ENCODE measurements at places on chromosomes 11 and 22.

DNA sequence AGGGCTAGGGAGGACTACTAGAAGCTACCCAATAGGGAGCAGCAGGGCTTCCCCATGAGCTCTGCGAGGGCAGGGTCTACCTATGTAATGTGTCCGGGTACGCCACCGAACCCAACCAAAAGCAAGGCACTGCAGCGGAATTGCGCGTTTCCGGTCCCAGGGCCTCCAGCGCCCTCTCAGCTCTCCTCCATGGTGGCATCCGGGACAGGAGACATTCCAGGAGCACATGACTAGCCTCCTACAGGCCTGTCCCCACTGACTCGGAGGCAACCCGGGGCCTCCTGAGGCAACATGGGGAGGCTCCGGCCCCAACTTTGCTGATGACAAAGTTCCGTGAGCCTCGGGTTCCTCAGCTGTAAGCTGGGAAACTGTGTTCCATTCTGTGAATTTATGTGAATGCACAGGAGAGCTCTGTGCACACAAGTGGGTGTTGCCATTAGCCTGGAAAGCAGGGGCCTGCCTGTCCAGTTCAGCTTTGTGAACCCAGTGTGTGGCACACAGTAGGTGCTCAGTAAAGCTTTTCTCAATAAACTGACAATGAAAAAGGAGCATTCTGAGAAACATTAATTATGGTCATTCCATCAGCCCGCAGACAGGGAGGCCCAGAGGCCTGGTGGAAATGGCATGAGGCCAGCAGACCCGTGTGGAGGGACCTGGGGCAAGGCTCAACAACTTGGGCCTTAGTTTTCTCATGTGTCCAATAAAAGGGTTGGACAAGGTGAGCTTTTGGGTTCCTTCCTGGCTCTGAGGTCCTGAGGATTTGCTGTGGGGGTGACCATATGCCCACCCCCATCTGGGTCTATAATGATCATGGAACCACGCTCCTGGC, 50.3 kb downstream of the CHRDL2 start:
- DNase-seq: no peak

DNA sequence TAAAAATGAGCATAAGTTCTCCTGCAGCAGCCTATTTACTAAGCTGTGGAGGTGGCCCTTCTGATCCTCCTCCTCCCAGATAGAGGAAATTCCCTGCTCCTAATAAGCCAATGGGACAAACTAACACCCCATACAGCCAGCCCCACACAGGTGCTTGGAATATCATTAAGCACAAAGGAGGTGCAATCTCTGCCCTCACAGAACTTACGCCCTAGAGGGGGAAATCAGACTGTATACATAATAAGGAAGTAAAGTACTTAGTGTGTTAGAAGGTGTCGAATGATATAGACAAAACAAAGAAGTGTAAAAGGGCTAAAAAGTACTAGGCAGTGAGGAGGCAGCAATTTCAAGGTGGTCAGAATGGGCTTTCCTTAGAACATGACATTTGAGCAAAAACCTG, 5.8 kb downstream of the MS4A12 start:
- no peak for DNase-seq

- no peak for DNase-seq
These were observed 38.9 kb upstream of the MN1 start for GRCh38 chr22:27840436-27840835.

DNA sequence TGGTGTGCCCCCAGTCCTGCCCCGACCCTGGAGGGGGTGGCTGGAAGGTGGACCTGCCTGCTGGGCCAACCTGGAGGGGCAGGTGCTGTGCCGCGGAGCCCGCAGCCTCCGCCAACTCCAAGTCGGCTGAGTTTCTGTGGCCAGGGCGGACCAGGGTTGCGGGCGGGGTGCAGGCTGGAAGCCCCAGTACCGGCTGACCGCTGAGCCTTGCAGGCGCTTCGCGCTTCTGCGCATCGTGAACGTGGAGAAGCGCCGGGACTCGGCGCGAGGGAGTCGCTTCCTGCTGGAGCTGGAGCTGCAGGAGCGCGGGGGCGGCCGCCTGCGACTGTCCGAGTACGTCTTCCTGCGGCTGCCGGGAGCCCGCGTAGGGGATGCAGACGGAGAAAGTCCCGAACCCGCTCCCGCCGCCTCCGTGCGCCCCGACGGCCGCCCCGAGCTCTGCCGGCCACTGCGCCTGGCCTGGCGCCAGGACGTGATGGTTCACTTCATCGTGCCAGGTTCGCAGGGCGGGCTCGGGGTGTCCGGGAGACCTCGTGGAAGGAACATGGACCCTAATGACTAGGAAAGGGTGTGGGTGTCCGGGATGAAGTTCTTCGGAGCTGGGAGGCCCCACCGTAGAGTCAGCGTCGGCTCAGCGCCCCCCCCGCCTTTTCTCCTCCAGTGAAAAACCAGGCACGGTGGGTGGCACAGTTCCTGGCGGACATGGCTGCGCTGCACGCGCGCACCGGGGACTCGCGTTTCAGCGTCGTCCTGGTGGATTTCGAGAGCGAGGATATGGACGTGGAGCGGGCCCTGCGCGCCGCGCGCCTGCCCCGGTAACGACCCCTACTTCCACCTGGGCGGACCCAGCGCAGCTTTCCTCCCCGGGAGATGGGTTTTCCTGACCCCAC, 10.2 kb downstream of the B4GALNT4 start:
- no peak for DNase-seq

- DNase-seq: no peak
These were observed 680.3 kb downstream of the NTM start for GRCh38 chr11:132050577-132051165.

DNA sequence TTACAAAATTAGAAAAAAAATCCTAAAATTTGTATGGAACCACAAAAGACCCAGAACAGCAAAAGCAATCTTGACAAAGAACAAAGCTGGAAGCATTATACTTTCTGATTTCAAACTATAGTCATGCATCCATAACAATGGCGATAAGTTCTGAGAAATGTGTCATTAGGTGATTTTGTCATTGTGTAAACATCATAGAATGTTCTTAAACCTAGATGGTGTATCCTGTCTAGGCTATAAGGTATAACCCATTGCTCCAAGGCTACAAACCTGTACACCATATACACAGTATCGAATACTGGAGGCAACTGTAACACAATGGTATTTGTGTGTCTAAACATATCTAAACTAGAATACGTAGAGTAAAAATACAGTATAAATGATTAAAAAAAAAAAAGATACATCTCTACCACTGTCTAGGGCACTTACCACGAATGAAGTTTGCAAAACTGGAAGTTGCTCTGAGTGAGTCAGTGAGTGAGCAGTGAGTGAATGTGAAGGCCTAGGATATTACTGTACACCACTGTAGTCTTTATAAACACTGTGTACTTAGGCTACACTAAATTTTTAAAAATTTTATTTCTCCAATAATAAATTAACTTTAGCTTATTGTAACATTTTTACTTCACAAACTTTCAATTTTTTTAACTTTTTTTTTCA, 18.1 kb upstream of the SC5D start:
- DNase-seq: no peak

DNA sequence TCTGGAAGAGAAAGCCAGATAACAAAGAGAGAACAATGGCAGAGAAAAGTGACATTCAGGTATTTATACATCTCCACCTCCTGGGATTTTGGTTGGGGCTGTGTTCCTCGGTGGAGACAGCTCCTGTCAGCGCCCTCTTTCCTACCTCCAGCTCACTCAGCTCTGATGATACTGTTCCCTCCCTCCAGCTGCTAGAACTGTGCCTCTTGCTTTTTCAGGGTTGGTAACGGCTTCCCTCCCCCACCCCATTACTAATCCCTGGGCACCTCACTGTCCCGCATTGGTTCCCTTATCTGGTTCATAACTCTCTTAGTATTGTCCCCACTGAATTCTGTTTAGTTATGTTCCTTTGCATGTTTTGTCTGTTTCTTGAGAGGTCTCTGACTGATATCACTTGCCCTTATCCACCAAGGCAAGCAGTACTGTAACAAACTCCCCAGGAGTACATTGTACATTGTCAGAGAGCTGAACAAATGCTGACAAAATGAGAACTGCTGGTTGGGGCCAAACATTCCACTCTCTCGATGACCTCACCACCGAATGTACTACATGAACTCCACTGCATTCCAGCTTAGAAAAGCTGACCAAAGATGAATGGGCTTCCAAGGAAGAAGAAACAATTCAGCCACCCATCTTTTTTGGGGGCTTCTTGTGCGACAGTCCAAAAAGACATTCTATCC, 5.7 kb upstream of the FBXO3 start:
- no peak for DNase-seq

GRCh38 chr11:33256813-33257159, 395 bp upstream of the HIPK3 start:
- no peak for DNase-seq

DNA sequence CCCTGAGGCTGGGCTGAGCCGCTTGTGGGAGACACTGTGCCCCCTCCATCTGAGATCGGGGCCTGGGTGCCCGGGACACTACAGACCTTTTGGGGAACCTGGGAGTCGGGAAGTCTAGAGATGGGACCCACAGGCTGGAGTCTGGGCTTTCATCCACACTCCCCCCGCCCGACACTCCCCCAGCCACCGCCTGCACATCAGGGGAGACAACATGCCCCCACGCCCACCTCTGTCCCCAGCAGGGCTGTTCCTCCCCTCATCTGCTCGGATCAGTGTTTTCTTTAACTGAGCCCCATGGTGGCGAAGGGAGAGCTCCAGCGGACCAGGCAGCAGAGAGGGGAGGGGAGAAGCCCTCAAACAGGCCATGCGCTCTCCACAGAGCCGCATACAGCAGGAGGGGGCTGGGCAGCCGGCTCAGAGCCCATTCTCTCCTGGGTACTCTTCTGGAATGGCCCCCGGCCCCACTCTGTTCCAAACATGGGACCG, 174.7 kb downstream of the IGLL1 start:
- no peak for DNase-seq

- DNase-seq: no peak
These were observed 401.0 kb downstream of the TBC1D22A start for GRCh38 chr22:47163481-47163855.

- DNase-seq: no peak
These were observed 20.9 kb downstream of the ARHGAP1 start for GRCh38 chr11:46679241-46680163.

DNA sequence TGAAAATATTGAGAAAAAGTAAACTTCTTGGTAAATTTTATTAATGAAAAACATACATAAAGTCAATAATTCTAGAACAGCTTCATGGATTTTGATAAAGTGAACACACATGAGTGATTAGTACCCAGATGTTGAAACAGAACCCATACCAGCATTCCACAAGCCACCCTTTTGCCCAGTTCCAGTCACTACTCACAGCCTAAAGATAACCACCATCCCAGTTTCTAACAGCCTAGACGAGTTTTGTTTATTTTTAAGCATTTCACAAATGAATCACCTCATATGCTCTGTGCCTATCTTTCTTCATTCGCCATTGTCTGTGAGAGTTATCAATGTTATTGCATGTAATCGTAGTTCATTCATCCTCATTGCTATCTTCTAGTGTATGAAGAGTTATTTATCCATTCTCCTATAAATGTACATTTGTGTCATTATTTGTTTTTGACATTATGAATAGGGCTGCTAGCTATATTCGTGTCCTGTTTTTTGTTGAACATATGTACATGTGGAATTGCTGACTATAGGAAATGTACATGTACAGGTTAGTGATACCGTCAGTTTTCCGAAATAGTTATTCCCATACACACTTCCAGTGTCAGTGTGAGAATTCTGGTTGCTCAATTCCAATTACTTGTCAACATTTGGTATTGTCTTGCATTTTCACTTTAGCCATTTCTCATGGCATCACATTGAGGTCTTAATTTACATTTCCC, 44.5 kb upstream of the TEAD1 start:
- no peak for DNase-seq

- no peak for DNase-seq
These were observed 35.0 kb downstream of the TBX1 start for GRCh38 chr22:19795617-19796008.

DNA sequence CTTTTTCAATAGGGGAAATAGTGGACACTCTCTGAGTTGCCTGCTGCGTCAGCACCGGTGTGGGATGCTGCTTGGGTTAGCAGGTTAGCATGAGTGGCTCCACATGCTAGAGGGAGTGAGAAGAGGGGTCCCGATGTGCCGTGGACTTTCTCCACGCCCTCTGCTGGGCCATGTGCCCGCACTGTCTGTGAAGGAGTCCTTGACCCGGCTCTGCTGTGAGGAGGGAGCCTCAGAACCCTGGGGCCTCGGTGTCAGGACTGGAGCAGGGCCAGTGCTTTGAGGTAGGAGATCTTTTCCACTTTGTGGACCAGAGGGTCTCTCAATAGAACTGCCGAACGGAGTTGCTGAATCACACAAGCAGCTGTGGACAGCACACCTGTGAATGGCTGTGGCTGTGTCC, 14.8 kb downstream of the CTTN start:
- DNase-seq: no peak

GRCh38 chr11:19631712-19632498, 80.7 kb upstream of the NAV2 start:
- DNase-seq: no peak

DNA sequence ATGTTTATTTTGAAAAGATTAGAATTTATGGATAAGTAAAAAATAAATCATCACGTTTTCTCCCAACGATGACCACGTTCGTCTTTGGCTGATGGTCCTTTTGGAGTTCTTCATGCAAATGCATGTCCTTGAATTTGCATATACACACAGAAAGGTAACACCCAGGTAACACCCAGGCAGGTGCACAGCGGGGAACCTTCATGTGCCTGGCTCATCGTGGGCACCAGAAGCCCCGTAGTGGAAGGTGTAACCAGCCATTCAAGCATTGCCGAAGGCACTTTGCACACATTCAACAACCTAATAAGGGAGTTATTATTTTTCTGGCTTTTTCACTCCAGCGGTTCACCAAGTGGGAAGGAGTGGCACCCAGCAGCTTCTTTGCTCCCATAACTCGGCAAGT, 404.6 kb downstream of the TBC1D22A start:
- no peak for DNase-seq
